Heart left ventricle (tissue), 16 donors: ENCODE measurements at places on chromosomes 1 and 21. TPM values are rescaled to one million over a fixed set of nuclear protein-coding genes. Genes with fewer than 3 reads are reported as not detected.

- no peak for DNase-seq
These were observed 58.1 kb downstream of the CASZ1 start for GRCh38 chr1:10738061-10739058.

DNA sequence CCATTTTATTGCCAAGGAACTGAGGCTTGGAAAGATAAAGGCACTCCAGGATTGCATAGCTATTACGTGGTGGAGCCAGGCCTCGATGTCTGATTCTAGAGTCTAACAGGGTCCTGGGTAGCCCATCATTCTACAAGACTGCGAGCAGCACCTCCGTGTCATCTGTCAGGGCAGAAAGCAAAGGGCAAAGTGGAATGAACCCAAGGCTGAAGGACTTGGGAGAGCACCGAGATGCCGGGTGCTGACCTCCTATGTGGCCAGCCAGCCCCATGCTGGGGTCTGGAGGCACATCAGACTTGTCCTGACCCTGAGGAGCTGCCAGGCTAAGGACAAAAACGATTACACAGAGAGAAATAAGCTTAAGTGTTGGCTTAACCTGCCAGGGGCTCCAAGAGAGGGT is 62.3 kb downstream of the MRPL37 start:
- no peak for DNase-seq

DNA sequence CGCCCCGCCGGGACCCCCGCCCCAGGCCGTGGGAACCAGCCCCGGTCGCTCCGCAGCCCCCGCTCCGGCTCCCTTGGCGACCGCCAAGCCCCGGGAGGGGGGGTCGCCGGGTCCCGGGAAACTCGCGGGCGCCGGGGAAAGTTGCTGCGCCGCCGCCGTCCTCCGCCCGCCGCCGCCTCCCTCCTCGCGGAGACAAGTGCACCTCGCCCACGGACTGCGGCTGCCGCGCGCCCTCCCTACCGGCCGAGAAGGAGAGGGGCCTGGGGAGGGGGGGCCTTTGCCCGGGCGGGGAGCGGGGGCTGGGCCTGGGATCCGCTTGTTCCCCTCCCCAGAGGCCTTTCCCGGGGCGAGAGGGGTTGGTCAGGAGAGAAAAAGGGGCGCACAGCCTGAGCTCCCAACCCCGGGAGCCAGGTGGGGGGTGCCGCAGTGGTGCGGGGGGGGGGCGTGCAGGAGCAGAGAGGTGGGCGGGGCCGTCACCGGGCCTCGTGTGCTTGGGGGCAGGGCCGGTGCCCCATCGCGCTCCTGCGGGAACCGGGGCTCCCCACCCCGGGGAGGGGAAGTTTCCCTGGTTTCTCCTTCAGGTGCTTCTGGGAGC is 592 bp downstream of the AGRN start:
- no peak for DNase-seq

DNA sequence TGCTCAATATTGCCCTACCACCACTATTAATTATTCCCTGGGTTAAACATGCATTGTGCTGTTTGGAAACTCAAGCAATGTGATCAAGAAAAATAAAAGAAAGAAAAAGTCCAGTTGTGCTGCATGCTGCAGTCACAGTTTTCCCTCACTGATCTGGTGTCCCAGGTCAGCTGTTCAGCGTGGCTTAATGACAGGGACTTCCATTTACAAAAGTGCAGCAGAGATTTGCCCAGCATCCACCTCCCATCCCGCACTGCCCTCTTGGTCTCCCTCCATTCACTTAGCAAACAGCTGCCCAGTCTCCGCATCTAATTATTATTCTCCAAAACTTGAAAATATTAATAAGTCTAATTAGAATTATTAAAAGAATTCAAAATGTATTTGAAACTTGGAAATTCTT is 2.0 kb upstream of the OR2T4 start:
- DNase-seq = no peak

The IL12RB2 gene
- polyA plus RNA-seq = 0.08 TPM

The CREG1 gene
- 31.3 TPM for polyA plus RNA-seq

The BPNT1 gene
- polyA plus RNA-seq = 19.9 TPM
